Upper lobe of left lung (tissue), 6 donors: ENCODE measurements at places on chromosomes 7 and 10. TPM values are rescaled to one million over a fixed set of nuclear protein-coding genes. Genes with fewer than 3 reads are reported as not detected.

DNA sequence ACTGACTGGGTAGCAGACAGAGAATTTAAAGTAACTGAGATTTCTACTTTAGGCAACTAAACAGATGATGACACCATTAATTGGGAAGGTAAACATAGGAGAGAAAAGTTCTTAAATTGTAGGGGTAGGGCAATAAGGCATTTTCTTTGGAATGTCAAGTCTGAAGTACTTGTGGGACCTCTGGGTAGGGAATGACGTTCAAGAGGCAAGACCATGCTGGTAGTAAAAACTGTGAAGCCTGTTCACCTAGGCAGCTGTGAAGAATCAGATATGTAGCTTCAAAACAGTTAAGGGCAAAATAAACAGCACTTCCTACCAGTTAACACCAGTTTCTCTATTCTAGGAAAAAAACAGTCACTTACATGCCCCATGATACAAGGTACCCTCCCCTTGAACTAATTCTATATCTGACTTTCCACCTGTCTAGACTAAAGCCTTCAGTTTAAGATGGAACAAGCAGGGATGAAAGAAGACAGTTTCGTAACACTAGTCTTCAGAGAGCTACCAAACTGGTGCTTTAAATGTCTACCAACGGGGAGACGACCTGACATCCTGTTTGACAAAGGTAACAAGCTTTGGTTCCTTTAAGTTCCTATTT, 63.1 kb upstream of the KCNIP2 start:
- no peaks in the 10 kb centered on the region for H3K4me1 ChIP-seq
- H3K27me3 ChIP-seq: no peaks in the 10 kb centered on the region
- no peak overlapping the region for H3K27ac ChIP-seq
- H3K4me3 ChIP-seq: no peak overlapping the region

- H3K27me3 ChIP-seq: no peaks in the 10 kb centered on the region
- H3K27ac ChIP-seq: no peak overlapping the region
- H3K4me1 ChIP-seq: no peaks in the 10 kb centered on the region
- DNase-seq: no peak
- H3K36me3 ChIP-seq: no peaks in the 10 kb centered on the region
Observed at GRCh38 chr10:120473593-120473992, 16.6 kb downstream of the PLPP4 start.

Gene CYP2C19
- total RNA-seq: 0.20 TPM

DNA sequence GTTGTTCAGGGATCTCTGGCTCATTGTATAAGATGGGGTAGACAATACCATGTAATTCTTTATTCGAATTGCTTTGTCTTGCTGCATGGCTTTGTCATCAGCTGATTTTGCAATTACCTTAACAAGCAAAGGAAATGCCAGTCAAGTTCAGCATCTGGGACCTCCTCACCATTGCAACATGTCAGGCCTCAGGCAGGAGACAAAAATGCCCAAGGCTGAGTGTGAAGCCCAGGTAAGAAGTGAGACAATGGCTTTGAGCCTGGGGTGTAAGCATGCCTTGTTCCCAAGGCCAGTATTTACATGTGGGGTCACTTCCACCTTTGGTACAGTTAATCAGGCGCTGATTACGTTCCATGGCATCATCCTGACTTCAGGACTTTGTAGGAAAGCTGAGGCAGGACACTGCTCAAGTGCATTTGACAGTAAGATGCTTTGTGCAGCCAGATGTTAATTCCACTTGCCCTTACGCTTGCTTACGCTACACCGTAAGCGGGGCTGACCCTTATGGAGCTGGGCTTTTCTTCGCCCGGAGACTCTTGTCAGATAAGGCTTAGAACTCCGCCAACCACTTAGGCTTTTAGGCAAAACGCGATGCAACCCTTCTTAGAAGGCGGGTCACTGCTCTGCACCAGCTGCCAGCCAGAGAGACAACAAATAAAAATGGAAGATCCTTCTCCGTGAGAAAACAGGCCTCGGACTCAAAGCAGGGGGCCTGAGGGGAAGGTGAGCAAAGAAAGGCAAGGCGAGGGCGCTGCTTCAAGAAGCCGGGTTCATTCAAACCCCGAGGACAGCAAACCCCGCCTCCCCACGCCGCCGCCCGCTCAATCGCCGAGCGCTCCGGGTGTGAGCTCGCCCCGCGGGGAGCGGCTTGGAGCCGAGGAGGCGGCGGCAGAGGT, 1.3 kb upstream of the SP4 start:
- H3K27me3 ChIP-seq: no peaks in the 10 kb centered on the region
- peaks cover 35% of the 10 kb centered on the region for H3K4me1 ChIP-seq
- no peak for DNase-seq
- H3K4me3 ChIP-seq: peak overlapping the region; percentile 76

Gene ZNF735
- total RNA-seq: not detected

Gene ADARB2
- 0.84 TPM for total RNA-seq

DNA sequence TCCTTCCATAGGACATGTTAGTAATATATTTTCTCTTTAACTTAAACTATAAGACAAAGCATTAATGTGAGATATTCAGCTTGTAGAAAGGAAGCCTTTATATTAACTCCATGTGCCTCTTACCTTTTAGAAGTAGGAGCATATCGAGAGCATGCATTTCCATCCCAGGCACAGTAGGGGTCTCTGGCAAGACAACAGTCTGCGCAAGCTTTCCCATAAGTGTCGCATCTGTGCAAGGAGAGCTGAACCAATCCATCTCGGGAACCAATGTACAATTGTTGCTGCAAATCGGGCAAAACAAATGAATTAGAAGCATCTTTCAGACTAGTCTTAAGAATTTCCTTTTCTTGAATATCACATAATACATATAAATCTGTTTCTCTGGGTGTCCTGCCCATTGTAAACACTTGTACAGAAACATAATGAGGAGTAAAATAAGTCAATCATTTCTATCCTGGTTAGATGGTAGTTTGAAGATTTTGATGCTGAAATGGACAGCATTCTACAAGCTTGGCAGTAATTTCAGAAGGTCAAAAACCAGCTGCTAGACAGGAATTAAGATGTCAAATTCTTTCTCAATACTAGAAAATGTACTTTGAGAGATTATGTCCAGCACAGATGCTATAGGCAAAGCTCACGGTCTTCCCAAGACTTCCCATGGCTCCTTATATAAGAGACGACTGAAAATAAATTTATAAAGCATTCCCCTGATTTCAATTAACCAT, 171.8 kb downstream of the SEMA3D start:
- H3K27ac ChIP-seq: no peak overlapping the region
- no peaks in the 10 kb centered on the region for H3K27me3 ChIP-seq
- no peak for DNase-seq
- H3K4me3 ChIP-seq: no peak overlapping the region
- no peaks in the 10 kb centered on the region for H3K36me3 ChIP-seq

DNA sequence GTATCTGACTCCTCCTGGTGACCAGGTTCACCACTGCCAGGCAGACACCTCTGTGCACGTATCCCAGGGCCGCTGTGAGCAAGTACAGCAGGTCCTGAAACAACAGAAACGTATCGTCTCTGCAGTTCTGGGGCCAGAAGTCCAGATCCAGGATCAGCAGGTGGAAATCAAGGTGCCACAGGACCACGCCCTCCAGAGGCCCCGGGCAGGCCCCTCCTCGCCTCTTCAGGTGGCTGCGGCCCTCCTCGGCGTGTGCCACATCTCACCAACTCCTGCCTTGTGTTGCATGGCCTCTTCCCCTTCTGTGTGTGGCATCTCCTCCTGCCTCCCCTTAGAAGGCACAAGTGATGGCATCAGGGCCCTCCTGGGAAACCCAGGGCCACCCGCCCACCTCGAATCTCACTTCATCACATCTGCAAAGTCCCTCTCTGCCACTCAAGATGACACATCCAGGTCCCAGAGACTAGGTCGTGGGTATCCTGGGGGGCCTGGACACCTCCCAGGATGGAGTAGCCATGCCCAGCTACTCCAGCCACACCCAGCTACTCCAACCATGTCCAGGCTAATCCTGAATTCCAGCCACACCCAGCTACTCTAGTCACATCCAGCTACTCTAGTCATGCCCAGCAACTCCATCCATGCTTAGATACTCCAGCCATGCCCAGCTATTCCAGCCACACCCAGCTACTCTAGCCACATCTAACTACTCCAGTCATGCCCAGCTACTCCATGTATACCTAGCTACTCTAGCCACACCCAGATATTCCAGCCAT, 52.6 kb upstream of the DNAAF5 start:
- no peaks in the 10 kb centered on the region for H3K4me1 ChIP-seq
- no peak overlapping the region for H3K27ac ChIP-seq
- H3K4me3 ChIP-seq: no peak overlapping the region
- H3K36me3 ChIP-seq: no peaks in the 10 kb centered on the region
- H3K27me3 ChIP-seq: no peaks in the 10 kb centered on the region

DNA sequence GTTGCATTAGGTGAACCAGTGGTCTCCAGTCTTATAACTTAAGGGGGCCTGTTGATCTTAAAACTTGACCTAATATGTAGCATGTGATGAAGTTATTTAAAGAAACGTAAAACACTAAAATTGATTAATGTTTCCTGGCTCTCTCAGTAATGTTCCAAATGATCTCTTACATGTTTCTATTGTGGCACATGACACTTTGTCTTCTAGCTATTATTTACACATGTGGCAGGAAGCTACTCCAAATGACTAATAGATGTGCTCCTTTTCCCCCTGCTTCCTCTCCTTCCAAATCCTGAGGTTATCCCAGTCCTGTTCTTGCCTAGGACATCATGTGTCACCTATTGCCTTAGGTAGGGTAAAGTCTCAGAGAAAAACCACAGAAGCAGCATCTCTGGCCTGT, 89.4 kb downstream of the FAS start:
- DNase-seq: no peak
- H3K4me1 ChIP-seq: peaks cover 26% of the 10 kb centered on the region
- no peak overlapping the region for H3K27ac ChIP-seq

GRCh38 chr7:17132726-17133125, 165.7 kb upstream of the AHR start:
- no peaks in the 10 kb centered on the region for H3K36me3 ChIP-seq
- H3K27ac ChIP-seq: no peak overlapping the region
- no peaks in the 10 kb centered on the region for H3K27me3 ChIP-seq
- H3K4me1 ChIP-seq: peaks cover 8% of the 10 kb centered on the region
- DNase-seq: no peak
- H3K4me3 ChIP-seq: no peak overlapping the region

DNA sequence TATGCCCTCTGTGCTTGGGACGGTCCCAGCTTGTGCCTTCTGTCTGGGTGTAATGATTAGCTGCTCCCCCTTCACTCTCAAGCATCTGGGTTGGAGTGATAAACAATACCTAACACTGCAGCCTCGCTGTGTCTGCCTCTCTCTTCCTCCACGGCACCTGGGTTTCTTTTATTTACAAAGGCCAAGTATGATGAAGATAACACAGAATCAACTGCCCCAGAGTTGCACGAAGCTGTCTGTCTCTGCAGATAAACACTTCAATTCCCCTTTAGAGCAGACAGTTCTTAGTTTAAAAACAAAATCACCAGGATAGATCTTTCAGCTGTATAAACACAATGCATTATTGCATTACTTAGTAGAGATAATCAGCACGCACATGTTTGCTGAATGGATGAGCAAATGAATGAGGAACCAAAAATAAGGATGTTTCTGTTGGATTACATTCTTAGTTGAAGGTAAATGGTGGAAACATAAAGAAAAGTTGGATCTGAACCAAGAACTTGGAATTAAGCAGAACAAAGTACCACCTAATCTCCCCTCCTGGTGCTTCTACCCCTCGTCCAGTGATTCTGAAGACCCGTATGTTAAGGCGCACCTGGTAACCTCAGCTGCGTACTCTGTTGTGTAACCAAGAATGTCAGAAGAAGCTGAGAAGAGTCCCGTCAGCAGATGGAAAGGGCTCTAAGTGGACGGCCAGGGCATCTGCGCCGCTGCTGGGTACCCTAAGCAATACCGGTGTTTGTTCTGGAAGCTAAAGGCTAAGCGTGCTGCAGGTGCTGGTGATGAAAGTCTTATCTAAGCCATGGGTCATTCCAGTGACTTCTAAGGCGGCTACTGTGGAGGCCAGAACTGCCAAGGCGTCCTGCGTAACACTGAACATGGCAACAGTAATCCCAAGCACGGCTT, 26.6 kb downstream of the INSIG1 start:
- no peaks in the 10 kb centered on the region for H3K36me3 ChIP-seq
- H3K27me3 ChIP-seq: no peaks in the 10 kb centered on the region
- H3K4me3 ChIP-seq: no peak overlapping the region
- no peaks in the 10 kb centered on the region for H3K4me1 ChIP-seq

- H3K4me3 ChIP-seq: no peak overlapping the region
- no peaks in the 10 kb centered on the region for H3K27me3 ChIP-seq
- H3K27ac ChIP-seq: no peak overlapping the region
- H3K4me1 ChIP-seq: no peaks in the 10 kb centered on the region
- no peak for DNase-seq
Observed at GRCh38 chr7:6165521-6166320, 106.7 kb downstream of the CYTH3 start.

Gene HOXA10
- not detected for total RNA-seq

- no peak for DNase-seq
- no peaks in the 10 kb centered on the region for H3K4me1 ChIP-seq
- H3K36me3 ChIP-seq: no peaks in the 10 kb centered on the region
- no peaks in the 10 kb centered on the region for H3K27me3 ChIP-seq
Observed at GRCh38 chr7:69895446-69895845, 297.2 kb downstream of the AUTS2 start.

- DNase-seq: no peak
- H3K27me3 ChIP-seq: no peaks in the 10 kb centered on the region
- no peaks in the 10 kb centered on the region for H3K4me1 ChIP-seq
- H3K27ac ChIP-seq: no peak overlapping the region
Observed at GRCh38 chr10:67988606-67989005, 86.5 kb downstream of the HERC4 start.

DNA sequence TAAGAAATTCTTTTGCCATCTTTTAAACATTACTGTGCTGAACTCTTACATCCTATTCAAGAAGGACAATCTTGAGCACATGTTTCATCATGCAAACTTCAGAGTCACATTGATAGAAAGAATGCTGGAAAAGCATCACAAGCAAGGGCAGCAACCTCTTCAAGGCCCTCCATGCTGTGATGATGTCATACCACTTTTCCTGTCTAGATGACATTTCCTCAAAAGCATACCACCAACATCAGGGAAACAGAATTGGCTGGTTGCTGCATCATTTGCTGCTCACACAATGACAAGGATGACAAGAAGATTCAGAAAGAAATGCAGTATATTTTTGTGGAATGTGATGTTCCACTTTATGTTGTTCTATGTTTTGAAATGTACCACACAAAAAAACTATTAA, 37.6 kb downstream of the CYP2C8 start:
- no peak overlapping the region for H3K4me3 ChIP-seq
- no peaks in the 10 kb centered on the region for H3K4me1 ChIP-seq
- no peaks in the 10 kb centered on the region for H3K27me3 ChIP-seq
- no peaks in the 10 kb centered on the region for H3K36me3 ChIP-seq

DNA sequence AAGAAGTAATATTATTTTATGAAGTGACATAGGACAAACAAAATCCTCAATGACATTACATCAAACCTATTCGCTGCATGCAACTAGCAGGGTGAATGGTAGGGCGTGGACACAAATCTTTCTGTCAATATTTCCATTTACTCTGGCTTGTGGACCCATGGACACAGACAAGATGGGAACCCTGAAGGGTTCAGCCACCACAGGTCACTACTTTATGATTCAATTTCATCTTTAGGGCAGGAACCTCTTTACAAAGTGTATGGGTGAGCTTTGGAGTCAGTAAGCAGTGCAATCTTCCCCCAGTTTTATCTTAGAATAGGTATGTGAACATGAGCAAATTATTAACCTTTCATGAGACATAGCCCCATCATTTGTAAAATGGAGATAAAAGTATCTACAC, 982.4 kb upstream of the LRRTM3 start:
- no peaks in the 10 kb centered on the region for H3K27me3 ChIP-seq
- H3K4me3 ChIP-seq: no peak overlapping the region
- H3K4me1 ChIP-seq: no peaks in the 10 kb centered on the region
- H3K36me3 ChIP-seq: no peaks in the 10 kb centered on the region
